ENCODE measurements at places on chromosomes 13 and 19. TPM values are rescaled to one million over a fixed set of nuclear protein-coding genes. Genes with fewer than 3 reads are reported as not detected.

GRCh38 chr19:13932149-13932637 lies 6.0 kb downstream of the PODNL1 start:
- DNase-seq: no peak

OVOL3 gene
- total RNA-seq: not detected

- DNase-seq: no peak
Measured at GRCh38 chr13:110280231-110280813, 26.6 kb downstream of the COL4A1 start.

GRCh38 chr13:109694972-109695371 lies 91.4 kb downstream of the IRS2 start:
- DNase-seq: no peak

DNA sequence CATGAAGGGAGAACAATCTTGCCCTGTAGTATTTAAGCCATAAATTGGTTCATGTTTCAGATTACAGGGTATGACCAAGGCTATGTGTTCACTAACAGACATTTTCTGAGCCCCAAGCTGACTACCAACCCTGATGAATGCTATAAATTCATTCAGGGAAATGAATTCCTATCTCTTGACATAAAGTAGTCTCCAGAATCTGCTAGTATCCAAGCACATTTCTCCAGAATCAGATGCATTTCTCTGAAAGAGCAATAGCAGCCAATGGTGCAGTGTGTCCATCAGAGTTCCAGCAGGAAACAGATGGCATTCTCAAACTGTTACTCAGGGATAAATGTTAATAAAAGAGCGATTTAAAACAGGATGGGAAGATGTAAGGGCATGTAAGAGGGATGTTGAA lies 226.4 kb downstream of the COG6 start:
- no peak for DNase-seq

DNA sequence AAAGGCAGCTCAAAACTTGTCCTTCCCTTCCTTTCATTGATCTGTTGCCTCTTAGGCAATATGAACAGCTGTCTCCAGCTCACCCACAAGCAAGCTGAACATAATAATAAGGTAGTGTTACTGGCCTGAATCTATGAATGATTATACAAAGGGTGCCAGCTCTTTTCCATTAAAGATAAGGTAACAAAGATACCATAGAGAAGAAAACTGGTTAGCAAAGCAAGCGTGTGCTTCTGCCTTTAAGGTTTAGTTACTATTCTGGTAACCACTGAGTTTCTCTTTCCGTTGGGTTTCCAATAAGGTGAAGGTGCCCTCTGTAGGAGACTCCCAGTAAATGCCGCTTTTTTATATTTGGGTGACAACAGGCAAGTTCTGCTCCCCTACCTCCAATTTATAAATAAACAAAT lies 12.1 kb upstream of the DACH1 start:
- no peak for DNase-seq

C19orf33 gene
- total RNA-seq: 129 TPM

GRCh38 chr19:46033401-46033800 lies 7.4 kb downstream of the IGFL4 start:
- peak; percentile 32 for DNase-seq

DNA sequence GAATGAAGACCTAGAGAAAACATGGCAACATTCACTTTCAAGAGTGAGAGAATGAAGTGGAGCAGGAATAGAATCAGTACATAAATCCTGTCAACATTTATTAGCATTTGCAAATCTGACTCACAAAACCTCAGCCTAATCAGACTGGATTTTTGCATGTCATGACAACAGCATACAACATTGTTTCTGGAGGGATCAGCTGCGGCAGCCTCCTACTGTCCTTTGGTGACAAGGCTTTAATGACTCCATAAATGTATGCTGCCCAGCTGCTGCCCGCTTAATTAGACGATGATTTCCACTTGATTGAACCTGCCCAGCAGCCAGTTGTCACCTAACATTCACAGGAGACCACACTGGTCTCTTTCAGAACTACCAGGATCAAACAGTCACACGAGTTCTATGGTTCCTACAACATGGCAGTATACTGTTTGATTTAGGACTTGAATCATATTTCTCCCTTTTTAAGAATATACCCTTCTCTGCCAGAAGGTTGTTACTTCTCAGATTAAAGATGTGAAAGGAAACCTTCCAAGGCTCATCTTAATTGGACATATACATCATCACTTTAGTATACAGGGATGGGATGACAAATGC lies 9.3 kb downstream of the EBPL start:
- DNase-seq: no peak

DNA sequence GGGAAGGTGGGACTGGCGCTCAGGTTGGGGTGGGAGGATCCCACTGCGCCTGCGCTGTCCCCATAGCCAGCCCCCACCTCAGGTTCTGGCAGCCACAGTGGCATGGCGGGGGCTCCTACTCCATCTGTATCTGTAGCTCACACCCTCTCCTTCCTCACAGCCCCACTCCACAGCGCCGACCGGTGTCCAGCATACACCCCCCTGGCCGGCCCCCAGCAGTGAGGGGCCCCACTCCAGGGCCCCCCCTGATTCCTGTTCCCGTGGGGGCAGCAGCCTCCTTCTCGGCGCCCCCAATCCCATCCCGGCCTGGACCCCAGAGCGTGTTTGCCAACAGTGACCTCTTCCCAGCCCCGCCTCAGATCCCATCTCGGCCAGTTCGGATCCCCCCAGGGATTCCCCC lies 6.0 kb downstream of the TMED1 start:
- DNase-seq: no peak

Measured in ureter (tissue), 1 donor.